ENCODE measurements at places on chromosomes 3 and 15. TPM values are rescaled to one million over a fixed set of nuclear protein-coding genes. Genes with fewer than 3 reads are reported as not detected.

DNA sequence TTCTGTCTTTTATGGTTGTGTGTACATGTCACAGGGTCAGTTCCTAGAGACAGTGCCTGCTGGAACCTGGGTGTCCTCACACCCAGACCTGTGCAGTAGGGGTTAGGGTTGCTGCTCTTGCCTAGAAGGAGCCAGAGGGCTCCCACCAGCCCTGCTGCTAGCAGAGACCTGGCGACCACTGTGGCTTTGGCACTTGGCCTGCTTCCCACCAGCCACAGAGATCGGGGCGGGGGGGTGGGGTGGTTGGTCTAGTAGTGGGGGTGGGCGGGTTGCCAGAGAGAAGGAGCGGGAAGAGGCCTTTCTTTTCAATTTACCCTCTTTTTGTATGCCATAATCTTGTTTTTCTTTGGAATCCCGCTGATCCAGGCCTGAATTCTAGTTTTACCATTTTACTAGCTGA lies 29.4 kb downstream of the EEFSEC start:
- no peak for DNase-seq

DNA sequence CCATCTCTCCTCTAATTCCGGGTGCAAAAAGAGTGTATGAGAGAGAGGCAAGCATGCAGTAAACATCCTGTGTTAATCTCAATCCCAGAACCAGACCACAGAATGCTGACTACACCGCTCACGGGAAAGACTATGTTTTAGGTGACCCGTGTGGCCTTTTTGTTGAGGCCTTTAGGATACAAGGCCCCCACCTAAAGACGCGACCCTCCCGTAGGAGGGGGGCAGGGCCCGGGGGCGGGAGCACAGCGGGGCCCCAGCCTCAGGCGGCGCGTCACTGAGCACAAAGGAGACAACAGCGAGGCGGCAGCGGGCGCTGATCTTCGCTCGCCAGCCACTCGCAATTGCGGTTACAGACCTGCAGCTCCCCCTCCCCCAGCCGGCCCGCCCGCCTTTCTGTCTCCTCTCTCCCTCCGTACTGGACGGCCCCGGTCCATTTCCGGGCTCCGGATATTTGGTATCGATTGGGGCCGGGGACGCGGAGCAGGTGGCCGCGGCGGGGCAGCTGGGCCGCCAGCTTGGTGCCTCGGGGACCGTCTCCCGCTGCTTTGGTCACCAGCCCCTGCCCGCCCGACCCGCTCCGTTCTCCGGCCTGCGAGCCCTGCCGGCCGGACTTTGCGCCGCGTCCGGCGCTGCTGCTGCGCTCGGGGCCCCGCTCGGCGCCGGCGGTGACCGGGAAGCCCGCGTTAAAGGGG lies at the start of gene CCDC50:
TSS of gene CCDC50 (plus strand) at position 433 of the 692 bp plus-strand sequence. CDS start 281 bp downstream, outside the sequence.
- DNase-seq: peak; percentile 79

GRCh38 chr15:48374472-48374871 lies 43.2 kb downstream of the DUT start:
- no peak for DNase-seq

DNA sequence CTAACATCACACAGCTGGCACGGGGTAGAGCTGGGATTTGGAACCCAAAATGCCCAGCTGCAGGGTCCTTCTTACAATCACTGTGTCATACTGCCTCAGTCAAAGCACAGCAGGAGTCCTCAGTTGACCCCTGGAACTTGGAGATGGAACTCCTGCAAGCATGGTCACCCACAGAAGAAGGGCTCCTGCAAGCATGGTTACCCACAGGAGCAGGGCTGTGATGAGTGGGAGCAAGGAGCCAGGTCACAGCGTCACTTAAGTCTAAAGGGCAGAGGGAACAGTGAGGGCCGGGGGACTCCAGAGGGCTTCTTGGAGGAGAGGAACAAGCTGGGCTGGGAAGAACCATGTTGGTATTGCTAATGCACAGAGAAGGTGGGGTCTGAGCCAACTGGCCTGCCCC lies 24.9 kb downstream of the CCDC33 start:
- DNase-seq: no peak

DNA sequence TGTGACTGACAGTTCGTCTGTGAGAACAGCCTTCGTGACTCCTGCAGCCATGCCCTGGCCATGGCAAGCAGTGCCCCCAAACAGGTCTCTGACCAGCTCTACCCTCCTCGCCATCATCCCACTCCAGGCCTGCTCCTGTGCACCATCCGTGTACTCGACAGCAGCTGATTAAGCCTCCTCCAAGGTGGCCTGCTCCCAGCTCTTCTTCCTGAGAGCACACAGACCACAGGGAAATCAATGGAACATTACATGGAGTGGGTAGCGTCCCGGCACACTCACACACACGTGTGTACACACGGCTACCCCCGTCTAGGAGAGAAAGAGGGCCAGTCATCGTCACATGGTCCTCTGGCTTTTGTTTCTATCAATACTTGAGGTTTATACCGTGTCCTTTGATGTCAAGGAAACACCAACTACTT lies 21.1 kb downstream of the ANXA2 start:
- DNase-seq: no peak

DNA sequence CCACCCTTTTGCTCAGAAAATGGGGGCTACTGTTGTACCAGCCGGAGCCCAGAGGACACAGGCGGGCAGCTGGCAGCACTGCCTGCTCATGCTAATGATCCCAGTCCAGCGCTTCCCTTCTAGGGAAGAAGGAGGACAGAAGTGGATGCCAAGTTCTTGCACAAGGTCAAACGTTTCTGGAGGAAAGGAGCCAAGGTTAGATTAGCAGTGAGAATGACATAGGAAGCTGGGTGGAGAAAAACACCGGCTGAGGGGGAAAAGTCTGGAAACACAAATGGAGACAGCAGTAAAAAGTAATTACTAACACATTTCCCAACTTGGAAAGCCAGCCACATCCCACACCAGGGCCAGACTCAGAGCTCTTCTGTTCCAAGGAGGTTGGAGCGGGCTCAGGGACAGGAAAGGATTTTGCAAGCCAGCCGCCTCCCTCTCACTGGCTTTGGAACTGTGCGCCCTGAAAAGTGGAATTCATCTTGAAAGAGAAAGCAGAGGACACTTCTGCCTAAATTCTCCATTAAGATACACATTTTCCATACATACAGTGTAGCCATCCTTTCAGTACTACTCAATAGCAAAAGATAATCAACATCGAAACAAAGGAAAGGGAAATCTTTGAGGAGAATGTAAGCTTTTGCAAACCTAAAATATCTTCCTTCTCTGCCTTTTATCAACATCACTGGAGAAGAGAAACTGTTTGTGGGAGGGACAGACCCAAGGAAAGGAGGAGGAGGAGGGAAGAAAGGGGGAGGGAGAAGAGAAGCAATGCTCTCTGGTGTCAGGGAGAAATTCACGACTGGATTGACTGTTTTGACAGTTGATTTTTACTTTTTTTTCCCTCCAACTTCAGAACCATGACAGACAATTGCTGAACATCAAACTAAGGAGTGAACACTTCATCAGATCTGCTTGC lies 133.6 kb downstream of the CD47 start:
- no peak for DNase-seq

TNNC1 gene
- 4.2 TPM for total RNA-seq

TF gene
- 0.11 TPM for total RNA-seq

All from activated CD4-positive, alpha-beta T cell treated with anti-CD3 and anti-CD28 coated beads for 36 hours (primary cell).